HS-27A (cell line): ENCODE measurements at places on chromosomes 5 and 9.

DNA sequence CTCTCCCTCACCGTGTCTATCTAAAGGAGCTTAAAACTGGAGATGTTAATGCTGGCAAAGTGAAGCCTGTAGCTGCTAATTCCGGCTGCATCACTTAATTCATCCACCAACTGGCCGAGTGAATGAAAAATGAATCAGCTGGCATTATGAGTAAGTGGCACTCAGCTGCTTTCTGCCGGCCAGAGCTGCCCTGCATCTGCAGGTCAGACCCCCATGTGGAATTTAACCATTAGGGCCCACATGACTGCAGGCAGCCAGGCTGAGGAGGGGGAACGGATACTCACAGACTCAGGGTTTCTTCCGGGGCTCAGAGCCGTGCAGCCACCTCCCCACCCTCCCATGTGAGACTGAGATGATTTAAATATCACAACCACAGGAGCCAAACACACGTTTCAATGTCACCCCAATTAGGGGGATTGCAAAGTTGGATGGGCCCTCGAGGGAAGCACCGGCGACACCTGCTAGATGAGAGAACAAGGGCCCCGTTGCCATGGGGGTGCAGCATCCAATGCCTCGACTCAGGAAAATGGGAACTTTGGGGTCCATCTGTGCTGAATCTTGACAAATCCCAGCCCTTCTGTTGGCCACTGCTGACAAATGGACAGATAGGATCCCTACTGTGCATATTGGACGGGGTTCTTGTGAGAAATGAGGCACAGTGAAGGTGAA, 115.6 kb upstream of the ALDH1B1 start:
- DNase-seq, result no peak

GRCh38 chr5:18393565-18394442, 759.5 kb downstream of the TAF11L14 start:
- DNase-seq, result peak; percentile 39

DNA sequence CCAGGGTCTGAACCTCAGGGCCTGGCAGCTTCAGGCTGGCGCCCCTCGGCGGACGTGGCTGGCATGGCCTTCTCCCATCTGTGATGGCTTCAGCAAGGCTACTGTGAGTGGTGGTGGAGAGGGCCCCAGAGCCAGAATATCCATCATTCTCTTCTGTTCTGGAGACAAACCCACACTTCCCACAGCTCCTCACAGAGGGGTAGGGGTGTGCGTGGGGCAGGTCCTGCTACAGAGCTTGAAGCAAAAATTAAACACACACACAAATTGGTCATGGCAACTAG, 9.6 kb downstream of the GPX3 start:
- DNase-seq, result no peak

GRCh38 chr9:93655621-93656425, 79.4 kb downstream of the PHF2 start:
- no peak for DNase-seq

- DNase-seq, result no peak
These were observed 2.6 kb upstream of the CCL27 start for GRCh38 chr9:34665067-34665380.

GRCh38 chr5:6788956-6789649, 75.9 kb downstream of the TENT4A start:
- DNase-seq, result no peak

DNA sequence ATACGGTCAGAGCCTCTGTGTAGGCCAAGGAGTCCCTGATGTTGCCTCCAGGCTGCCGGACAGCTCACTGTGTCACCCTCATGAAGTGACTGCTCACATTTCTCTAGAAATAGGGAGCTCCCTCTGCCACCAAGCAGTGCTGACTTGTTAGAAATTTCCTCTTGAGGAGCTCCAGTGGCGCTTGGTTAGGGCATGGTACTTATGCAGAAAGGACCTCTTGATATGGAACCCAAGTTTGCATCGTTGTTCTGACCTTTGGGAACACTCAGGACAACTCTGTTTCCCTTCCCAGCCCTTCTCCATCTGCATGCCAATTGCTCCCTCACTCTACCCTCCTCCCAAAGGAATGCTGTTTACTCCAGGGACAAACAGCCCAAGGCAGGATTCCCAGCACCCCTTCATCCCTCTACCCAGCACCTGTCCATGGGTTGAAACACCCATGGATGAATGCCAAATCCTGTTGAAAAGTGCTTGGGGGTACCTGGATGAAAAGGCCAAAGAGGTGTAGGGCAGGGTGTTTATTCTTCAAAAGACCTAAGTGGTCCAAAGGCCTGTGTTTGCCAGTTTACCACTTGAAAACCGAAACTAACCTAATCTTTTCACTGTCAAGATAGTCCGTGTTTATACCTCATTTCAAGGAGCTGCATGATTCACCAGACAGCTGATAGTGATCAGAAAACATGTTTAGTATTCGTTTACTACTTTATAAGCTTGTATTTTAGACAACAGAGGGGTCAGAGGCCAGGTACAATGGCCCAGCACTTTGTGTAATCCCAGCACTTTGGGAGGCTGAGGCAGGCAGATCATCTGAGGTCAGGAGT, 51.1 kb downstream of the KLF4 start:
- no peak for DNase-seq

- DNase-seq, result no peak
These were observed 47.8 kb downstream of the ANXA2R start for GRCh38 chr5:42992088-42992879.

GRCh38 chr5:73111536-73111935, 8.8 kb upstream of the TMEM171 start:
- DNase-seq, result no peak

GRCh38 chr9:5510989-5511388, 658 bp downstream of the PDCD1LG2 start:
- DNase-seq, result no peak

DNA sequence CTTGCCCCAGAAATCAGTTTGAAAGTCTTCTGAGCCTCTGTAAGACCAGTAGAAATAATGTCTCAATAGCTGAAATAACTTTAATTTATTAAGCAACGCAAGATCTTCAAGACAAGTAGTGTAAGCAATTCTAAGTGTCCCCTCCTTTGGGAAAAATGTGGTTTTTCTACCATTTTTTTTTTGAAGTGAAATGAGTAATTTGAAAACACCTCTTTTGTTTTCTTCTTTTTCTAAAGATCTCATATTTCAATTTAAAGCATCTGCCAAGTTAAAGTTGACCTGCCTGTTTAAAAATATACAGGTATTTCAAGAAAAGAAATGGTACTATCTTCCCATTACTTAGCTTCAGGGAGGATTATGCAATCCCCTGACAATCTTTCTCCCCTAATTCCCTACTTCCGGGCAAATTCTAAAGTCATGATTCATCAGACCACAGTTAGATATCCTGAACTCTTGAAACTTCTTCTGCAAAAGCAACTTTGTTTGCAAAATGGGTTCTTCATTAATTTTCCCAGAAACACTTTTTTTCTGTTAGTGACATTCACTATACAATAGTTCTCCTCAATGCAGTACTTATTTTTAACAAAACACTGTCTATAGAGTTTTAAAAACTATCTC, 7.8 kb upstream of the ANXA1 start:
- DNase-seq, result no peak

GRCh38 chr5:38051711-38052511, 206.4 kb upstream of the EGFLAM start:
- DNase-seq, result no peak

DNA sequence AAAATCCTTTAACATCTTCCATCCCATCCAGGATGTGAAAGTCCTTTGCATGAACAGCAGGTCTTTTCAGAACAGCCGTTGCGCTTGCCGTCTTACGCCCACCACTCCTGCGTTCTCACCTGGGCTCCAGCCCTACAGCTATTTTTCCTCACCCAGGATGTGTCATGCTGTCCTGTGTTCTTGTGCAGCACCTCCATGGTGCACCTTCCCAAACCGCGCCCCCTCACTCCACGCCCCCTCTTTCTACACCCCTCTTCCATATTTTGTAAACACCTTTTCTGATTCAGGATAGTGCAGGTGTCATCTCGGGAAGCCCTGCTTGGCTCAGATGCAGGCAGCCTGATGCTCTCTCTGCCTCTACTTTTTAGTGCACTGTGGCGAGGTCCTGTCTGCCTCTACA, 18.4 kb downstream of the CAMK4 start:
- DNase-seq, result no peak

GRCh38 chr5:35785601-35786085, 71.0 kb upstream of the IL7R start:
- DNase-seq, result no peak

DNA sequence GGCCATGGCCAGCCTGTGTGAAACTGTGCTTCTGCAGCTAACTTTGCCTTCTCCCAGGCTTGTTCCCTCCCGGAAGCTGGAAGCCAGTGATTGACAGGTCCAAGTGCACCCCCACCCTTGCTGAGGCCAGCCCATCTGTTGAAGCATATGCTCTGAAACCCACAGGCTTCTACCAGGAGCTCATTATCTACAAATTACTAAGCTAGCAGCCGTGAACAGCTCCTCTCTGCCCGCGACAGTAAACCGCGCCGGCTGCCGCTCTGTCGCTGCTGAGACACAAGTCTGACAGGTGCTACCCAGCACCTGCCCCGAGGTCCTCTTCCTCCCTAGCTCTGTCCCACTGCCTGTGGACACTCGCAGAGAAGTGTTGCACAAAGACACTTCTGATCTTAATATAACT, 490.9 kb downstream of the GADD45G start:
- DNase-seq, result no peak

DNA sequence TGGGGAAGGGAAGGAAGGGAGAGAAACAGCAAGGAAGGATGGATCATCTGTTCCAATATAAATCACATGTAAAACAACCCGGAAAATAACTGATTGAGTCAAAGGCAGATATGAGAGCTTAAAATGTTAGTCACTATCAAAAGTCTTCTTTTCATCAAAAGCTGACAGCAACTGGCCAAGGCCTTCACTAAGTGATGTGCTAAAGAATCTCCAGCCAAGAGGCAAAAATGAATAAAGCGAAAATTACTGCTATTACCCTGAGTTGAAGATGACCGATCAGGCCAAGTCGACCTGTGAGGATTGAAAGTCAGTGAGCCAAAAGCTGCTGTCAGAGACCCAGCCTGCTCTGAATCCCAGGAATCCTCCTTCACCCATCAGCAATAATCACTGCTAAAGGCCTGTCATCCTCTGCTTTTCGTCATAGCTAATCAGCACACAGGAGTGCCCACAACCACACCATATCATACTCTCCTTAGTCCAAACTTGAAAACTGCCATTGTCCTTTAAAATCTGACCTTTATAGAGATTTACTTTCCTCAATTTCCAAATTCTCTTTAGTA, 736.9 kb downstream of the TLE1 start:
- DNase-seq, result no peak
